ENCODE measurements at places on chromosomes 2 and 18.
A peak's percentile ranks its signal among the peaks of the same experiment; 100 is the strongest.

- DNase-seq, result peak; percentile 94
These were observed 86.8 kb downstream of the FMNL2 start for GRCh38 chr2:152421521-152422370.

DNA sequence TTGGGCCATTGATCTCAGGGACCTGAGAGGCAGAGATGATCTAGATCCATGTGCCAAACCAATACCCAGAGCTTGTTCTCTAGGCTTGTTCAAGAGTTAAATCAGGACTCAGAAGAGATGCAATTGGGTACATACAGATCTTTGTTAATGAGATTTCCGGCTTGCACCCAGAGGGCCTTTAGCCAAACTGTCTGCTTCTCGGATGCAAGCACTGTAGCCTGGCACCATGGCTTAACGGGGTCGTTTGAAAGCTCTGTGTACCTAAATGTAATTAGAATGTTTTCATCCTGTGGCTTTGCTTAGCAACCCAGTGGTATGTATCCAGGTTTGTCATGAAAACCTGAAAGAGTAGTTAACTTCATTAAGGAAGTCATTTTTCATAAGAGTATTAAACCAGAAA, 94.2 kb downstream of the TPGS2 start:
- DNase-seq, result no peak

- DNase-seq, result peak; percentile 57
These were observed 45.2 kb downstream of the ACVR1 start for GRCh38 chr2:157830696-157831570.

GRCh38 chr18:3117493-3118192, 102.1 kb downstream of the MYOM1 start:
- DNase-seq, result no peak

- no peak for DNase-seq
These were observed 156.0 kb downstream of the PXDN start for GRCh38 chr2:1588051-1588977.

GRCh38 chr2:28394997-28395333, 2.3 kb downstream of the FOSL2 start:
- DNase-seq, result no peak

DNA sequence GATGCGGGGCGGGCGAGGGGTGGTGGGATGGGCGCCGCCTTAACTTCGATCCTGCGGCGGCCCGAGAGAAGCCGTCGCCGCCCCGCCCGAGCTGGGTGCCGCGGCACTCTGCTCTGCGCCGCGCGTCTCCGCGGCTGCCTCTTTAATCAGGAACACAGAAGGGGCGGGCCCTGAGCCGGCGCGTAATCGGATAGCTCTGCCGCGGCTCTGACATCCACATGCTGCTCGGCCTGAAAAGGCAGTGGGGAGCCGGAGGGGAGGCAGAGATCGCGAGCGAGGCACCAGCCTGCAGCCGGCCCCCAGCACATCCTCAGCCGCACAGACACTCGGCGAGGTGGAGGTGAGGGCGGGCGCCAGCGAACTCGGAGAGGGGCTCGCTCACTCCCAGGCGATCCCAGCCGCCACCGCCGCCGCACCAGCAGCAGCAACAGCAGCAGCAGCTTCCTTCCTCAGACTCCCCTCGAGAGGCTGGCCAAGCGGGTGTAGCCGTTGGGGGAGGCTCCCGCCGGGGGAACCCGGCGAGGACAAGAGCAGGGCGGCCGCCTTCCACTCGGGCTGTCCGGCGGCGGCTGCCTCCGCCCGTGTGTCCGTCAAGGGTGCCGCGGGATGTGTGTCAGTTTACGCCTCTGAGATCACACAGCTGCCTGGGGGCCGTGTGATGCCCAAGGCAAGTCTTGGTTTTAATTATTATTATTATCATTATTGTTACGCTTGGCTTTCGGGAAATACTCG, at the start of gene NRP2:
Gene NRP2, plus strand, starts transcription at position 263 of the 732 bp plus-strand sequence. CDS start 790 bp downstream, outside the sequence.
- DNase-seq, result peak; percentile 22

GRCh38 chr2:20499387-20499786, 52.5 kb downstream of the RHOB start:
- DNase-seq, result no peak

DNA sequence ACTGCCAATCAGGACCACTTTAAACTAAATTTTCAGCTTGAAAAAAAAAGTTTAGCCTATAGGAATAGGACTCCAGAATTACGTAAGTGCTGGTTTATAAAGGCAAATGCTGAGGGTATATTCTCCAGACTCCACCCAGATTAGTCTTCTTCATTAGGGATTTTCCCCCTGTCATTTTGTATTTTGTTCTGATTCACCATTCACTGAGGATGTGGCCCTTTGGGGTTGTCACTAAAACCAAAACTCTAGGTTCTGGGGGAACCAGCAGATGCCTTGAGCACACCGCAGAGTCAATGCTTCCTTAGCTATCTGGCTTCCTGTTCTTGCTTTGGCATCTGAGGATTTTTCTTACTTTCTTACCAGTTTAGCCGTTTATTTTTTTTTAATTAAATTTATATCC, 10.5 kb downstream of the SCYGR4 start:
- DNase-seq, result no peak

GRCh38 chr2:129794116-129794515, 185.3 kb upstream of the RAB6C start:
- DNase-seq, result no peak

Measured in SW 1271 (cell line).